Gastrocnemius medialis (tissue), 4 donors: ENCODE measurements at places on chromosomes 7 and 10. TPM values are rescaled to one million over a fixed set of nuclear protein-coding genes. Genes with fewer than 3 reads are reported as not detected.

DNA sequence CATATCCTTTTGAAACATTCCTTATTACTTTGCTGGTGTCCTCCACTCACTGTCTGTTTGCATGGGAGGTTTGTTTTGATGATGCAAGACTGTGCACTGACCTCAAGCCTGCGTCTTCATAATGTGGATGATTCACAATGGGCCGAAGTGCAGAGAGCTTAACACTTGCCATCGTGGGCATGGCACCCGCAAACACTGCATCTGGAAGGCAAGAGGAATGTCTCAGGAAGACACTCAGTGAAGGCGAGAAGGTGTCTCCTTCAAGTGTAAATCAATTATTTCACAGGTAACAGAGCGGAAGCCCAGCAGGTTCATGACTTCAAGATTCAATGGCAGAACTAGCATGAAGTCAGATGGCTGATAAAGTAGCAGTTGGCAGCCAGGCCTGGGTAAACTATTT lies 98.1 kb downstream of the DPY19L1 start:
- DNase-seq, result no peak

The NODAL gene
- total RNA-seq, result not detected

- no peak for DNase-seq
These were observed 15.5 kb downstream of the AGAP3 start for GRCh38 chr7:151101621-151102396.

DNA sequence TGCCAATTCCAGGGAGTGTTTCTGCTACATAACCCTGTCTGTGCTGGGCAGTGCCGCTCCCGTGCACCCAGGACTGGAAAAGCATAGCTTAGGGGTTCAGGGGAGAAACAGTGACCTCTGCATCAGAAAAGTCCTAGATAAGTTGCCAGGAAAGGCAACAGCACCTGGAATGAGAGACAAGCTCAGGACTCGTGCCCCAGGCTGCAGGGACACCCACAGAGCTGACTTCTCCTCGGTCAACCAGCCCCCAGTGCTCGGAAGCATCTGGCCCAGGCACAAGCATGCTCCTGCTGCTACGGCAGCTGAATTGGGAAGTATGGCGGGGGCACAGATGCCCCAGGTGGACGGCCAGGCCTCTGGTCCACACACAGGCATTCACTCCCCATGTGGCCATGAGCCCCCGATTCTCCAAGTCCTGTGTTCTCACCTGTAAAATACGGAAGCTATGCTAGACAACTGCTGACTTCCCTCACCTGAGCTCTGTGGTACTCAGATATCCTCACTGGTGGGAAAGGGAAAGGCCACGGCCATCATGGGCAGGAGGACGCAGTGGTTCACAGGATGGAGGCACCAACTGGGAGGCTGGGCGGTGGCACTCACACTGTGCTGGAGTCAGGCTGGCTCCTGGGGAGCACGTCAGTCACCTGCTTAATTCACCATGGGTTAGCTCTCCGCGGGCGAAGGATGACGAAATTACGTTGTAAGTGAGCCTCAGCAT lies 220.5 kb downstream of the PTPRN2 start:
- no peak for DNase-seq

The LDB3 gene
- total RNA-seq, result 174 TPM

DNA sequence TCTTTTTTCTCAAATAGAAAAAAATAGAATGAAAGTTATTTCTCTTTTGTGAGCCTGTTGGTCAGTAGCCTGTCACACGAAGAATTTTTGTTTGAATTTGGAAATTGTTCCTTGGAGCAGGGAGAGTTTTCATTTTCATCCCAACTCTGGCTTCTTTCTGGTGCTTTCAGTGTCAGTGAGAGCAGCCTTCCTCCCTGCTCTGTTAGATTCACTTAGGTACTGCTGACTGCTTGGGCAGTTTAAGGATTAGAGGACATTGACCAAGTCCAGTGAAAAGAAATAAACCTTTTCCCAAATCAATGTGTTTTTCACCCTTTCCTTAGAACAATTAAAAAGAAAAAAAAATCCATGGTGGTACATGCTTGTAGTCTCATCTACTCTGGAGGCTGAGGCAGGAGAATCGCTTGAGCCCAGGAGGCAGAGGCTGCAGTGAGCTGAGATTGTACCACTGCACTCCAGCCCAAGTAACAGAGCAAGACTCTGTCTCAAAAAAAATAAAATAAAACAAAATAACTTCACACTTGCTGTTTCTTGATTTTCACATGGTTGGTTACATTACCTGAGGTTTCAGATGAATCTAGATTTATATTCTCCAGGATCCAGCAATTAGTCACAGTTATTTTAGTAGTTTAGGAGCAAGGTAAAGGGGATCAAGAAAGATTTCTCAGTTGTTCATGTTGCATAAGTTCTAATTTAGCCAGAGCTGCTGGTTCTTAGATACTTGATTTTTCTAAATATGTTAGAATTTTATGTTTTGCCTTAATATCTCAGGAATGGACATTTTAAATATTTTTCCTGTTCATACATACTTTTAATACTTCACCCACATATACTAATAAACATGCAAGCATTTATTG lies 63.1 kb downstream of the ZNRF2 start:
- no peak for DNase-seq

DNA sequence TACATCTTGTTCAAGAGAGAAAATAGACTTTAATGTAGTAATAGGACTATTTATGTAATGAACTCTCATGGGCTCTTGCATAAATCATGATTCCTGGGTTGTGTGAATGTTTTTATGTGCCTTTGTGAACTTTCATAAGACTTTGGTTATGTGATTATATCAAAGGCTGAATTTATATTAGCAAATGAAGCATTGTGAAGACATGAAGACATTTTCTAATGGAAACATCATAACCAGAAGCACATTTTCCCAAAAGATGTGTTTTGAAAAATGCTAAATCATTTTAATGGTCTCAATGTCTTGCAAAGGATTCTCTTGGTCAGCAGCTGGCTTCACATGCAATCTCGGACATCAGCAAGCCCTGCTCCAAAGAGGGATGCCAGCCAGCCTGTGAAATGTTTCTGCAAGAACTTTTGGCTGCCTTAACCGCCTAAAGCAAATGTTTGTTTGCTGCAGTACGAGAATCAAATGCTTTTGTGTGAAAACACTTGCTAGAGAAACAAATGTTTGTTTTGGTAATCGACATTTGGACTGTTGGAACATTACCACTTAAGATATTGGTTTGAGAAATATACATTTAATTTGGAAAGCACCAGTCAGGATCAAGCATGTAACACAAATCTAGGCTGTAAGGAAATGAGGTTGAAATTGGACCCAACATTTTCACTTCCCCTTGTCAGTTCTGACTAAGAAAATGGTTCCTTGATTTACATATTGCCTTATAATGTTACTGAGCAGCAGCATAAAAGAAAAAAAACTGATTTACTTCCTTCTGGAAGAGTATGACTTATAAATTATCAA lies 102.1 kb downstream of the RTKN2 start:
- DNase-seq, result peak; percentile 8

DNA sequence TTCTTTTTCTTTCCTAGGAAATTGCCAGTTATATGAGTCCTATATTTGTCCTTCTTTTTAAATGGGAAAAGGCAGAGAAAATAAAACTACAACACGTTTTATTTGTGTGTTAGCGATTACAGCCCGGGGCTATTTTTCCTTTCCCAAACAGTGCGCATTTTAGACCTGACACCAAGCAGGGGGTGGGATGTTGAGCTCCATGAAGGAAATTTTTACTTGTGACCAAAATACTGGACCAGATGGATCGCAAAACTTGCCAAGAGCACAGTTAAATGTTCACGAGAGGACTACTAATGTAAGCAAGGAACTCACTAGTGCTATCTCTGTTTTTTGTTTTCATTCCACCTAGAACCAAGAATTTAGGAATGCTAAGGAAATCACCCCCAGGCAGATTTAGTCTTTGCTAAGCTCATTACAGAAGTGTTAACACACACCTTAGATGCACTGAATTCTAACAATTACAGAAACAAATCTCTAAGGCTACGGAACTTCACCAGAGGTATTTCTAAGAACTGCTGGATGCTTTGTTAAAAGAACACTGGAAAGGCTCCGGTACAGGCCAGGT lies 114.8 kb downstream of the JAZF1 start:
- DNase-seq, result no peak

DNA sequence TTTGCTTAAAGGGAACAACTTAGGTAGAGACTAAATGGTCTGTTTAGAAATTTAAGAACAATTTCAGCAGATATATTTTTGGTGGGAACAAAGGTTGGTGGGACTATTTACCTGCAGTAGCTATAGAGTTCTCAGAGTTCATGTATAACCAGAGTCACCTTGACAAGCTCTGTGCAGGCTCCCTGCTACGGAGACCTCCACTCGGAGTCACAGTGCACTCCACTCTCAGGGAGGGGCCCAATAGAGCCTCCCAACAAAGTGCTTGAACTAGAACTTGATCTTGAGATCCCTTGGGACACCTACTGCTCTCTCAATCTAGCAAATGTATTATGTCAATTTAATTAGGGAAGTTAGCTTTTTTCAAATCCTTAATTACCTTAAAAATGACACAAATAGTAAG lies 2.3 kb downstream of the MYPN start:
- no peak for DNase-seq

The SDK1 gene
- 1.6 TPM for total RNA-seq

GRCh38 chr7:885261-885892 lies 9.0 kb downstream of the GET4 start:
- no peak for DNase-seq

- DNase-seq, result no peak
These were observed 155.7 kb upstream of the FGFR2 start for GRCh38 chr10:121753726-121754476.

GRCh38 chr7:54563329-54563916 lies 21.2 kb downstream of the VSTM2A start:
- DNase-seq, result no peak

DNA sequence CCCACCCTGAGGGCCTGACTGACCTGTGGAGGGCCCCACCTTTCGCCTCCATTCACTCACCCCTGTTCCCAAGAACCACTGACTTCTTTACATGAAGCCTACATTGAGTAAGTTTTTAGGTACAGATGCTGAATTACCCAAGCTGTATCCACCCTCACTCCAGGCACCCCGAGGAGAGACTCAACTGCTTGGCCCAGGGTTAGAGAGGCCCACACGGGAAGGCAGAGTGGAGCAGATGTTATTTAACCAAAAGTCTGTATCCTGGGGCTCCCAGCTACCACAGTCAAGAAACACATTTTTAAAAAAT lies 213.1 kb upstream of the FRMD4A start:
- DNase-seq, result no peak

The OR2A12 gene
- total RNA-seq, result not detected

DNA sequence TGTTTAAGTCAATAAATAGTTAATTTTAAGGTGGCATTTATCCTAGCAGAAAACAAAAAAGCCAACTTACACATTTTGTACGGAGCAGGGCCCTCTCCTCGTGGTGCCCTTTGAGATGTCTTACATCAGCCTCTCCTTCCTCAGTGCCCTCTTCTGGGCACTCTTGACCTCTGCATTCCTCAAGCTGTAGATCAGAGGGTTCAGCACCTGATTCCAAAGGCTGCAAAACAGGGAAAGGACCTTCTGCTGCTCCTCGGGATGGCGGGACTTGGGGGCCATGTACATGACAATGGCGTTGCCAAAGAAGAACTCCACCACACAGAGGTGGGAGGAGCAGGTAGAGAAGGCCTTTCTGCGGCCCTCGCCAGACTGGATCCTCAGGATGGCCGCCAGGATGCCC lies 4.6 kb upstream of the OR2A14 start:
- DNase-seq, result no peak

DNA sequence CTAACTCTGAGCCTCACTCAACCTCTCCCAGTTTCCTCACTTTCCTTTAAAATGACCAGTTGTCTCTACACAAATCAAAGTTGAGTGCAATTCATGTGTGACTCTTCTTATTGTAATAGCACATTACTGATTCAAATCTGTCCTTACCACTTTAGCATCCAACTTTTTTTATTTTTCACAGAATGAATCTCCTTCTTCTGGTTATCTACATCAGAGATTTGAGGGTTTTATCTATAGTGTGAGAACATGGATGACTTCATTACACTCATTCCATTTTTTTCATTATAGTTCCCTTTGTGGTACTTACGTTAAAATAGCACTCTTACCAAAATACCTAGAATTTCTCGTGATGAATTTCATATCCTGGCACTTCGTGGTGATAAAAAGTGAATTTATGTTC lies 43.3 kb downstream of the RTKN2 start:
- no peak for DNase-seq

DNA sequence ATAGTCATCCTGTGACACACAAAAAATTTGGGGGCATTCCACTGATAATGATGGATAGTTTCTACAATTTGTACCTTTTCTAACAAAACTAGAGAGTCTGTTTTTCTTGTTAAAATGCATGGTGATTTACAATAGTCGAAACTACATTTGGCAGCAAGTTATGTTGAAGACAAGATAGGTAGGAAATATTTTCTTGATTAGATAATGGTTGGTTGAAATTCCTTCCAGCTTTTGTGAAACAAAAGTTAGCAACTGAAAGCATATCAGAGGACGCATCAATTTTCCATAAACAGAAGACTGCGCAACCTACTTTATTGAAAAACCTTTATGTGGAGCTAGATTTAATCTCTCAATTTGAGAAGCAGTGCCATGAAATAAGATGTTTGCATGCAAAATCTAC lies 155.8 kb upstream of the GLI3 start:
- DNase-seq, result no peak

DNA sequence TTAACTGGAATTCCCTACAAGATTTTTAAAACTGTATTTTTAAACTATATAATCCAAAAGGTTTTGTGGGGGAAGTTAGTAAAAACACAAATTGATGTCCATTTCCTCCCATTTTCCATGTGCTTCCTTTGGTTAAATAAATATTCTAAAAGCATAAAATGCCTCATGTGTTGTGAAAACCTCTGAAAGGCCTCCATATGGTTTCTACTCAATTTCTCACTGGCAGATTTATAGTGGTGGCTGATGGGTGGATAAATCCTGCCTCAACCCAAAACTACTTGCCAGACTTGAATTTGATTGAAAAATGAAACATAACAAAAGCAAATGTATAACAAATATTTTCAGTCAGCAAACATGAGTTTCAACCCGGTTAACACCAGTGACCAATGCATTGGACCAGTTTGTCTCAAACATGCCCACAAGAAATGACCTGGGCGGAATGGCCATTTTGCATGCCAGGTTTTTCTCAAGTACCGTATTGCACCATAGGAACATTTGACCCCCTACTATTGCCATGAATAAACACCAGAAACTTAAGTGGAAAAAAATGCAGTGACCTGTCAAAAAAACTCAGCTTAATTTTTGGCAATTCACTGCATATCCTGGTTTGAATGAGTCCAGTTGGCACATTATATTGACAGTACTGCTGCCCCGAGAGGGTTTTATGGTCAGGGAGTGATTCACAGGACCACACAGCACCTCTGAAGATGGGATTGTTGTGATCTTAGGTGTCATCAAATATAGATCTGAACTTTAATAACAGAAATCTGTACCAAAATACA lies 454.6 kb upstream of the ANKRD30A start:
- no peak for DNase-seq

DNA sequence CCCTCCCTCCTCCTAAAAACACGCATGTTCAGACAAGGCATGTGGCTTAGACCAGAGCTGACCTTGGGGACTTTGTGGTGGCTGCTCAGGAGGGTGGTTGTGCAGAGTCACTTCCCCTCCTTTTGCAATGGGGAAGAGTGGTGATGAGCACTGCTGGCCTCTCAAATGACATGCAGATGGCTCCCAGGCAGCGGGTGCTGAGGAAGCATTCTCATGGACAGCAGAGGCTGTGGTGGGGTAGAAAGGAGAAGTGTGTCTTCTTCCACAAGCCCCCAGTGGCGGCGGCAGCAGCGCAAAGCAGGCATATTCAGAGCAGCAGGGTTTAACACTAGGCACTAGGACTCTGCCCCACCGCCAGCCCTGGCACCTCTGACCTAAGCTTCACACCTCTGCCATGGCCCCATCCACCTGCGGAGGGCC lies 105.9 kb upstream of the ANLN start:
- peak; percentile 60 for DNase-seq

GRCh38 chr7:80133361-80134114 lies 1.1 kb upstream of the GNAI1 start:
- DNase-seq, result no peak

The SPDYE18 gene
- total RNA-seq, result 0.32 TPM

The SPDYE16 gene
- 0.31 TPM for total RNA-seq
